ENCODE measurements at places on chromosomes 4 and X.

DNA sequence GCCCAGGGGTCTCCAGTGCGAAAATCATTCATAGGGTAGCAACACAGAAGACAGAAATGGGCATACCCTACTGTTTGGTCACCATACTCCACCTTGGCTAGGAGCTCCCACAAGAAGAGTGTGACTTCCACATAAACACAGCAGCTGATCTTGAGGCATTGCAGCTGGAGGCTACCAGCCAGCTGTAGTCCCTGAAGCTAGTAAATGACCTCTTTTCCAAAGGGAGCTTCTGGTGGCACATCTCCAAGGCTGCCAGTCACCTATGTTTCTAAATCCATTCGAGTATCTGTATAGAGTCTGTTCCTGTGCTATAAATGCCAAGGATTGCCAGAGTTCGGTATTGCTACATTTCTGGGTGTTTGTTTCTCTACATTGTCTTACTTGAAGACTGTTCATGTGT is 21.3 kb upstream of the PNPLA4 start:
- no peak for DNase-seq

DNA sequence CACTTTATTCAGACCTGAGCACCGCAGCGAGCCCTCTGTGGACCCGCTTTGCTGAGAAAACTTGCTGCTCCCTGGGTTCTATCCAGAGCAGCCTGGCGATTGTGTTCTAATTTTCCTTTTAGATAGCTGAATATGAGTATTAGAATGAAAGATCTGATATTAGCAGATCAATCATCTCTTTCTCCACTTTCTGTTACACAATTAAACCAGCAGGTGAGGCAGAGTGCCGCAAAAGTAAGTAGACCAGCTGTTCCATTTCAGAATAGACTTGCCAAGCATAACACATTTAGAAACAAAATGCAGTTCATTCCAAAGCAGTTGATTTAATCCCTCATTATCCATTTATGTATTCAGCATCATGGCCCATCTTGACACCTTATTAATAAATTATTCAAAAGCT is 58.6 kb downstream of the PALLD start:
- no peak for DNase-seq

- DNase-seq: no peak
Measured at GRCh38 chr4:142706381-142706780, 139.7 kb downstream of the INPP4B start.

GRCh38 chr4:38091636-38092035 is 131.4 kb downstream of the PTTG2 start:
- no peak for DNase-seq

DNA sequence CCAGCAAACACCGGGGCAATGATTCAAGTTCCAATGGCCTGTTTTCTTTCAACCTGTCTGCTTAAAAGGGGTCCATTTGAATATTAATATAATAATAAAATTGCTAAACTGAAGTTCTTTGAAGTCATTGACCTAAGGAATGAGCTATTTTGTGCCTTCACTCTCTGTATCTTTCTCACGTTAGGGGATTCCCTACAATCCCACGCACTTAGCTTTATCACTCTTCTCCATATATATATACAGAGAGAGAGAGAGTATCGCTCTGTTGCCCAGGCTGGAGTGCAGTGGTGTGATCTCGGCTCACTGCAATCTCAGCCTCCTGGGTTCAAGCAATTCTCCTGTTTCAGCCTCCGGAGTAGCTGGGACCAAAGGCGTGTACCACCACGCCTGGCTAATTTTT is 83.9 kb upstream of the NWD2 start:
- no peak for DNase-seq

DNA sequence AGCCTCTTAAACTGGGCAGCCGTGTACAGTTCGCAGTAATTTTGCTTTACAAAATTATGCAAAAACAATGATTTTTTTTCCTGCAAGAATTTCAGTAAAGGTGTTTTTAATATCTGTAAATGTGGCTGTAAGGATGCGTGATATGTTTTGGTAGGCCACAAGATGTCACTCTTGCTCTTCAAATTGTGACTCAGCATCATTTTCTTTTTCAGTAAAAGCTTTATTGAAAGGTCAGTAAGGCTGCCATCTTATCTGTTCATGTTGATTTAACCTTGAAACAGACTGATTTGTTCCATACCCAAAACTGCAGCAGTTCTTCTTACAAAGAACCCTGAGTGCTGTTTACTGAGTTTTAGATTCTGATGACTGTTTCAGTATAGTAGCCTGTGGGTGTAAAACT is 39.9 kb downstream of the TXLNG start:
- no peak for DNase-seq

GRCh38 chr4:156499684-156500083 is 471.9 kb downstream of the PDGFC start:
- DNase-seq: no peak

DNA sequence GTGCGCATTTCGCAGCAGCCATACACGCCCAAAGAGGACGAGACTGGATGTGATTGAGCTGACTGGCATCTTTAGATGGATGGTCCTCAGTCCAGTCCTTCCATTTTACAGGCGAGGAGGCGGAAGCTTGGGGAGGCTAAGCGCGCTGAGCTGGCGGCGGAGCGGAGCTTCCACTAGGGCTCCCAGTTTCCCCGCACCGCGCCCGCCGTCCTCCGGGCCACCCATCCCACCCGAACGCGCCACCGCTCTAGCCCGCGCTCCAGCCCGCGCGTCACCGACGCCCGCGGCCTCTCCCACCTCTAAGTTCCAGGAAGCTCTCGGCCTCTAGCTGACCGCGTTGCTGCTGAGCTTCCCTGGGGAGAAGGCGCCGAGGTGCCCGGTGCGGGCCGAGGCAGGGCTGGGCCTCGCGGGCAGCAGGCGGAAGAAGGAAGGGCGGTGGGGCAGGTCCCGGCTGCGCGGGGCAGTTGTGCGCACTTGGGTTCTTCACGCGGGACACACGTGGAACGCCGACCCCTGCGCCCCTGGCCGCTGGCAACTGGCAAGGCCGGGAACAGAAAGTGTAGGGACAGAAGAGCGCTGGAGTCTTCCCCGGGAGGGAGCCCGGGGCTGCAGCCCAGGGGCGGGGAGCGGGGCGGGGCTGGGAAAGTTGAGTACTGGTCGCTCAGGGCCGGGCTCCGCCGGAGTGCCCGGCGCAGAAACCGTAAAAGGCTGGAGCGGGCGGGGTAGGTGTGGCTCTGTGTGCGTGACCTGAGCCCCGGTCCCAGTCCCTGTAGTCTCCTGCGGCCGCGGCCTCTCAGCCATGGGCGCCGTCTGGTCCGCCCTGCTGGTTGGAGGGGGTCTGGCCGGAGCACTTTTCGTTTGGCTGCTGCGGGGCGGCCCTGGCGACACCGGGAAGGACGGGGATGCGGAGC is at the start of gene STBD1:
TSS of gene STBD1 (plus strand) at position 763 of the 911 bp plus-strand sequence. CDS start at position 800, 37 bp downstream.
- no peak for DNase-seq

DNA sequence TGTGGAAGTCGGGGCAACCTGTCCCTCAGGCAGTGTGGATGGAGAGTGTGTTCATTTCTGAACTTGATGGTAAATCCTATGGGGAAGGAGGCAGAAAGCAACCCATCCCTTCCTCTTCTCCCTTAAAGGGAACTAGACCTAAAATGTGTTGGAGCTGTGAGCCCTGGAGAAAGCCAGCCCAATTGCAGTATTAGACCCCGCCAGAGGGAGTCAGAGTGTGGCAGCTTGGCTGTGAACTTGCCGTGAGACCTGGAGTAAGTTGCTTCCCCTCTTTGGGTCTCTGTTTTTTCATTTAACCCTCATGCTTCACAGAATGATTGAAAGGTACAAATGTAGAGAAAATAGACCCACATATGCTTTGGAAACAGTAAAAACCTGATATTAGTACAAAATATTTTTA is 108.7 kb upstream of the PAK3 start:
- DNase-seq: no peak

GRCh38 chrX:23745786-23746185 is 2.7 kb upstream of the ACOT9 start:
- no peak for DNase-seq

DNA sequence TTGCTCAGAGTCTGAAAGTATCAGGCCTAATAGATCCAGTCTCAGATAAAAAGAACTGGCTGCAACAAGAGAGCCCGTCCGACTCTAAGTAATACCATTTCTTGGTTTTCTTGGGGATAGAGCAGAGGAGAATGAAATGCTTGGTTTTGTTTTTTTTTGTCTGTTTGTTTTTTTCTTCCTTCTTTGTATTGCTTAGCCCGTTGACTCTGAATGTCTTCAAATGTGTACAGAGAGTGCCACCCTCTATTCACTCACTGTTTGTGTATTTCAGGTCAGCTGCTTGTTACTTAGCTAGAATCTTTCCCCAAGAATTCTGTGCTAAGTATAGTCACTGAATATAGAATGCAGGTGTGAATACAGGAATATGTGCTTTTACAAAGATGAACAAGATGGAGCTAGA is 5.7 kb upstream of the TMEM156 start:
- no peak for DNase-seq

DNA sequence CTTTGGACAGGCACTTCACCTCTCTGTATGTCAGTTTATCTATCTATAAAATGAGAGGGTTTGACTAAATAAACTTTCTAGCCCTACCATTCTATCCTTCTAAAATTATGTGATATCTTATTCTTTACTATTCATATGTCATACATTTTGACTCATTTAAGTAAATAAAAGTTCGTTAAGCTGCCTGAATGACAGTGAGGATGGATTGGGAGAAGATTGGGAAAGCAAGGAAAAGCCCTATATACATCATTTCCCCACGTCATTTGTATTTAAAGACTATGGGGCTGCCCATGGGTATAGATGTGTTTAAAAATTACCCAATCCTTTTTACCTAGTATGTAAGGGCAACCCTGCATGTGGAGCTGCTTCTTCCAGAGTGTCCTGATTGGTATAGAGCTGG is 5.3 kb downstream of the SLC16A2 start:
- no peak for DNase-seq

- DNase-seq: no peak
Measured at GRCh38 chr4:158788516-158788915, 19.7 kb downstream of the FNIP2 start.

DNA sequence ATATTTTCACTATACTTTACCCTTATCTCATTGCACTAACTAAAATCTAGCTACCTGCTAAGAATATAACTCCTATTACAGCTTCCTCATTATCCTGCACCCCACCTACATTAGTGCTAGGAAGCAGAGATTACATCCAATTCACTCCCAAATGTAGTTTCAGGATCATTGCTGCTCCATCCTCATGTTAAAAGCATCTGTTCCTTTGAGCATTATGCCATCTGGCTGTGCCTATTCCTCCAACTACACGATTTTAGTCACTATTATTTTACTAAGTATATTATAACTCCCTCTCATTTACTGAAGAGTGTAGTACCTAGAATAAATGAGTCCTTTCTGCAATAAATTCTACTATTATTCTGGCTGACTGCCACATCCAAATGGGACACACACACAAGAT is 1586.9 kb downstream of the TECRL start:
- no peak for DNase-seq
